ENCODE measurements at places on chromosomes 16 and 17. TPM values are rescaled to one million over a fixed set of nuclear protein-coding genes. Genes with fewer than 3 reads are reported as not detected.

KRT20 gene
- total RNA-seq: not detected

ANKFN1 gene
- total RNA-seq: not detected

ASGR1 gene
- total RNA-seq: 10.3 TPM

CCT6B gene
- 1.1 TPM for total RNA-seq

MT1M gene
- 0.65 TPM for total RNA-seq

C17orf58 gene
- total RNA-seq: 25.5 TPM

PHAF1 gene
- 14.7 TPM for total RNA-seq

KRTAP4-6 gene
- not detected for total RNA-seq

HCRT gene
- not detected for total RNA-seq

PLLP gene
- total RNA-seq: 8.4 TPM

TMEM231 gene
- total RNA-seq: 13.6 TPM

KIF2B gene
- not detected for total RNA-seq

RPS2 gene
- total RNA-seq: 2,303 TPM

SCNN1B gene
- total RNA-seq: 1.6 TPM

EME1 gene
- total RNA-seq: 2.3 TPM

MRPL58 gene
- total RNA-seq: 36.3 TPM

KRTAP4-5 gene
- total RNA-seq: not detected

RCVRN gene
- total RNA-seq: not detected

RAB26 gene
- total RNA-seq: 0.65 TPM

CACNG5 gene
- not detected for total RNA-seq

FOXN1 gene
- total RNA-seq: not detected

PLA2G15 gene
- 23.7 TPM for total RNA-seq

EFCAB5 gene
- 0.48 TPM for total RNA-seq

UMOD gene
- not detected for total RNA-seq

ITGAX gene
- 1.1 TPM for total RNA-seq

KCTD19 gene
- 0.33 TPM for total RNA-seq
